ENCODE measurements at places on chromosomes 7 and 10.

DNA sequence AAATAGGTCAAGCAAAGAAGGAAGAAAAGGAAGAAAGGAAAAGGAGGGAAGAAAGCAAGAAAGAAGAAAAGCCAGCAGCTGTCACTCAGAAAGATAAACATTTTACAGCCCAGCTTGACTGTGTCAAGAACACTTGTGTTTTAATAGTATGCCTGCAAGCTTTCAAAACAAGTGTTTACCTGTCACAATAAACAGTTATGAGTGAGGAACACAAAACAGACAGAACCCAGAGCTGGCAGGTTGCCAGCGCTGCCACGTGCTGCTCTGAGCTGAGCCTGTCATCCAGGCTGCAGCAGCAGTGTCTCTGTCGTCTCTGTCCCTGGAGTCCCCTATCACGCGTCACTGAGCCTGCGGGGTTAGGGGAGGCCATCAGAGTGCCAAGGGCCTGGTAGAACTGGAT, 827.6 kb upstream of the AUTS2 start:
- DNase-seq = no peak

DNA sequence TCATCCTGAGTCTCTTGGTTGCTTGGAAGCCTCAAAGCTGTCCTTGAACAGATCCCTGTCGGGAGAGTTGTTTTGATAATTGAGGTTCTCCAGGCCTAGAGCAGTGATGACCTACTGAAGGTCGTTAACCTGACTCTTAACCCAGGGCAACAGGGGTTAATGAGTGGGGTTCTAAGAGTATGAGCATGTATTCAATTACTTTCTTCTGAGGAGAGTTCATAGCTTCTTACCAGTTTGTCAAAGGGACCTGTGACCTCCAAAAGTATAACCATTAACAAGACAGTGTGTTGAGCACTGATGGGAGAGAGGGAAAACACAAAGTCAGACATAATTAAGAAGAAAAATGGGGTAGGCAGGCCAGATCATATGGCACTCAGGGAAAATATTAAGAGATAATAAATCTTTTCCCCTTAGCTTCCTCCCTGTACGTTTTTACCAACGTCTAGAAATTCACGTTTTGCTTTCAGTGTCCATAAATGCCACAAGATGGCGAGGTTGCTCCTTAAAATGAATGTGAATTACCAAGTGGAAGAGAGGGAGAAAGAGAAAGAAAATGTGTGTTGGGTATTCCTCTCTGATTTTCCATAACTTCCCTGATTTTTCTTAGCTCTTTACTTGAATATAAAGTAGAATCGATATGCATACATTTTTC, 97.6 kb downstream of the SUGCT start:
- DNase-seq = no peak

DNA sequence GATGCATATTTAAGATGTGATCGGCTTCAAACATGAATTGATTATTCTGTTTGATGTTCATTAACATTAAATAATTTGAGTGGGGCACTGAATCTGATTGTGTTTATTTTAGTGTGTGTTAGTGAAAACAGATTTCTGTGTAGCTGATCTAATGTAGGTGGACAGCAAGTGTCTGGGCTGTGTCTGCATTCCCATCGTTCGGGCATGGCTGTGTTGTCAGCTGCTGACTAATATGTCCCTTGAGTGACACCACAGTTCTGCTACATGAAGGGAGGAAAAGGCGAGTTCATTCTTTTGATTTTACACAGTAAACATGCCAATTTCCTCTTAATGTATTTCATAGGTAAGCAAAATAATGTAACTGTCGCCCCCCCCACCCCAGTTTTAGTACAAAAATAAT, 203.0 kb downstream of the CNTNAP2 start:
- DNase-seq = no peak

- DNase-seq = no peak
Observed at GRCh38 chr7:135291809-135292253, 58.2 kb downstream of the STRA8 start.

- no peak for DNase-seq
Observed at GRCh38 chr7:74010407-74010806, 17.6 kb upstream of the ELN start.

- no peak for DNase-seq
Observed at GRCh38 chr7:55423277-55423711, 58.2 kb downstream of the LANCL2 start.

- peak; percentile 17 for DNase-seq
Observed at GRCh38 chr7:69906283-69906995, 308.2 kb downstream of the AUTS2 start.

DNA sequence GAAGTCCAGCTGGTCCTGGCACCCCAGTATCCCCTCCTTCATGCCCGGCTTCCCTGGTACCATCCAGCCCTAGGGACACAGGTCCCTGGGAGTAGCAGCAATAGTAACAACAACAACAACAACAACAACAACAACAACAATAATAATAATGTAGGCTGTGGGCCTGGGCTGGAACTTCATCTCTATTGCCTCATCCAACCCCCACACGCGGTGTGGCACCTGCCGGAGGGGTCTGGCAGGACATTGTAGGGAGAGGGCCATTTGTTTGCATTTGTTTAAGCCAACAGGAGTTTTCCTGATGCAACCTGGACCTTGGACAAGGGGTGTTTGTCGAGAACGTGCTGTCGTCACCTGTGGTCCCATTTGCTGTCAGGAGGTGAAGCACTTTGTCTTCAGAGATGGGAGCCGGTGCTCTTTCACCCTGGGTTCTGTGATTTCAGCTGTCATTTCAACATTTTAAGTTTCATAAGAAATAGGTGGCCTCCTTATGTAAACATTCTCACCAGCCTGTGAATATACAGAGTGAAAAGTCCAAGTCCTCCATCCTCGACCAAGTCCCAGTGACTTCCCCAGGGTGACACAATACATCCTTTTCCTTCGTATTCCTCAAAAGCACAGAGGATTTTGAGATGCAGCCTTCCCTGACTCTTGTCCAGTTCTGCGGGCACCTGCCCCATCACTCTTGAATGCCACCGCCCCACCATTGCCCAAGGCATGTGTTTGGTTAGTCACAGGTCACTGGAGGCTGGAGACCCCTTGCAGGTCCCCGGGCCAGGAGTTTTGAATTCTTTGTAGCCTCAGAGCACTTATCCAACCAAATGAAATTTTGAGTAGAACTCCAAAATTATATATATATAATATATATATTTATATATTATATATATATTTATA, 9.2 kb downstream of the LHPP start:
- no peak for DNase-seq

DNA sequence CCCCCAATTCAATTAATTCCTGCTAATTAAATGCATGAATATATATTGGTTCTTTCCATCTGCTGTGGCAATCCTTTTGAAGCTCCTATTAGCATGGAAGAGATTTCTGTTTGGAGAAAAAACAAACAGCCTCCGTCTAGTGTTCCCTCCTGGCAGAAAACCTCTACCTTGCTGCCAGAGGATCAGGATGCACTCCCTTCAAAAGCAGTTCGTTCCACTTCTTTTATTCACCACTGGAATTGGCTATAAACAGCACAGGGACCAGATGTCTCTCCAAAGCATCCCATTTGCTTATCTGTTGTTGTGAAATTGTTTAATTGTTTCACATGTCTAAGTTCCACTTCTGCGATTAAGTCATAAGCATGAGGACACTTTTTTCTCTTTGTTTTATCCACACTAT, 77.8 kb upstream of the PTN start:
- DNase-seq = no peak

DNA sequence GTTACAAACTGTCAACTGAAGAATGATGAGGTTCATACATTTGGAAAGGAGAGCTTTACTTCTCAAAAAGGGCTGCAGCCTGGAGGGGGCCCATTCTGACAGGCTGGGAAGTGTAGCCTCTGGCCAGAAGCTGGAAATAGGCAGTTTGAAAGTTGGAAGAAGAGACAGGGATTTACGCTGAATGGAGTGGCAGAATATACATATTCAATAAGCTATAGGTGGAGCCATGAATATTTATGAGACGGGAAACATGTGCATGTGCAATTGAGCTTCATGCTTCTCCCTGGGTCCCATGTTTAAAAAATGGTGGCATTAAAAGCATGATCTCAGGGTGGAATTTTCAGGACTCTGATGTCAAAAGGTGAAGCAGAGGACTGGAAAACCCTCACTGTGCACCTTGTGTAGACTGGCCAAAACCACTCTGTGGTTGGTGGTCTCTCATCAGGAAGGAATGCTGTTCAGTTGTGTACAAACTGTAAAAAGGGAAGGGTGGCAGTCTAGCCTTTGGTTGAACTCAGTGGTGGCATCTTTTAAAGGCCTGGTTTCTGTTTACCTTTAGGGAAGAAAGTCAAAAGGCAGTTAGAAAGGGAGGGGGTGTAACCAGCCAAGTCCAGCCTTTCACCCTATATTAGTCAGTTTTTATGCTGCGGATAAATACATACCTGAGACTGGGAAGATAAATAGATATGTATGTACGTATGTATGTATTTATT, 7.2 kb upstream of the ACTR3B start:
- no peak for DNase-seq

- DNase-seq = no peak
Observed at GRCh38 chr10:69091143-69091651, 3.3 kb downstream of the SRGN start.

DNA sequence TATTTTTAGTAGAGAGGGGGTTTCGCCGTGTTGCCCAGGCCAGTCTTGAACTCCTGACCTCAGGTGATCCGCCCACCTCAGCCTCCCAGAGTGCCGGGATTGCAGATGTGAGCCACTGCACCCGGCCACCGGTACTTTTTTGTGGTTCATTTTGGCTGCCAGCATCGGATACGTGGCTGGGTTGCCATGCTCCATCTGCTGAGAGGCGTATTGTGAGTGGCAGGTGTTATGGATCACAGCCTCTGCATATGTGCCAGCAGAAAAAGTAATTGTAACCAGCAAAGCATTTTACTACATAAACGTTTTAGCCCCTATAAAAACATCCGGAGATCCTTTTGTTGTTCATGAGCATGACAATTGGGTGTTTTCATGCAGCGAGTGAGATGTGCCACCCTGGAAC, 7.1 kb downstream of the FOXK1 start:
- DNase-seq = no peak
